ENCODE measurements at places on chromosomes 2 and 18.

GRCh38 chr2:168090366-168091135, 156.8 kb downstream of the STK39 start:
- no peak for DNase-seq

GRCh38 chr2:102005989-102006885, 14.5 kb downstream of the IL1R2 start:
- DNase-seq: peak; percentile 60

- DNase-seq: no peak
Observed at GRCh38 chr2:188450732-188451483, 159.2 kb downstream of the GULP1 start.

- no peak for DNase-seq
Observed at GRCh38 chr18:39178166-39178565, 1612.6 kb upstream of the CELF4 start.

DNA sequence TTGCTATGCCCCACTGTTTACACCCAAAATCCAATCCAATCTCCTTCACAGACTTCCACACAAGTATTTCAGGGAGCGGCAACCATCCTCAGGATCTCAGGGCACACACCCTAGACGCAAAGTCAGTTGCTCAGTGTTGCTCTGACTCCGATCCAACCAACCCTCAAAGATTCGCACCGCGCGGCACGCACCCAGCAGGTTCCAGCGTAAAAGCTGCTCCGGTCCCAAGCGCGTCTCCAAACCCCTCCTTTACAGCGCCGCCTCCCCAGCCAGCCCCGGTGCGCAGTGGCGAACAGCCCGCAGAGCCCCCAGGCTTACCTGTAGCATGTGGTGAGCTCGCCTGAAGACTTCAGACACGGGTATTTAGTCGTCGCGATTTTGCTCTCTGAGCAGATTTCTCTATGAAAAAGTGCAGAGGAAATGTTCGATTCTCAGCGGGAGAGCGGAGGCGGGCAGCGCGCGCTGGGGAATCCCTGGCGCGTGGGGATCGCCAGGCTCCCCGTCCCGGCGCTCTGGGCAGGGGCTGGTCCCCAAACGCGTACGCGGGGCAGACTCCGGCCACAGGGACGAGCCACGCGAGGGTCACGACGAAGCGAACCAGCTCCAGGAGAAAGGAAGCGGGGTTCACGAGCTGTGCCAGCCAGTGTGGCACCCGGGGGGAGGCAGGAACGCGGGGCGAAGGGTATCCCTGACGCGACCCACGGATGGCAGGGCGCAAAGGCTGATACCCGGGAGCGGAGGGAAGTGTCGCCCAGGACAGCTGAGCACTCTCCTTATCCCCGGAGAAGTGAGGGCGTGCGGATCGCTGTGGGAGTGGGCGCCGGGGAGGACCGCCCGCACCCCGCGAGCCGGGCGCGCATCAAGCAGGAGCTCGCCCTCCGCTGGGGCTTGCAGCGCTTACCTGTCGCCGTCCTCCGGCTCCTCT, 650 bp downstream of the CCBE1 start:
- DNase-seq: no peak

DNA sequence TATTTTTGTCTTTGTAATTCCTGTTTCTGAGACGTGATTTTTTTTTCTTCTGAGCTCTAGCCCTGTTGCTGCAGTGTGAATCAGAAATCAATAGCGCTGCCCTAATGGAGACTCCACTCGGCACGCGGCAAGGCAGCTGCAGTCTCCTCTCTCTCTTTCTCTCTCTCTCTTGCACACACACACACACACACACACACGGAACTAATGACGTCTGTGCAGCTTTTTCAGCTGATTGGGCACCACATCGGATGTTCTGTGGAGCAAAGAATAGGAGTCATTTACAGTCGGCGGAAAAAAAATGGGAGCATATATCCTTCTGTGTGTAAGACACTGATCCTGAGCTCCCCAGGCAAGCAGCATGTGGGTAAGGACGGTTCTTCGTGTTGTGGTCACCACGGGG, 2.0 kb upstream of the MYT1L start:
- no peak for DNase-seq

GRCh38 chr2:218406949-218407618, 7.4 kb downstream of the CTDSP1 start:
- no peak for DNase-seq

DNA sequence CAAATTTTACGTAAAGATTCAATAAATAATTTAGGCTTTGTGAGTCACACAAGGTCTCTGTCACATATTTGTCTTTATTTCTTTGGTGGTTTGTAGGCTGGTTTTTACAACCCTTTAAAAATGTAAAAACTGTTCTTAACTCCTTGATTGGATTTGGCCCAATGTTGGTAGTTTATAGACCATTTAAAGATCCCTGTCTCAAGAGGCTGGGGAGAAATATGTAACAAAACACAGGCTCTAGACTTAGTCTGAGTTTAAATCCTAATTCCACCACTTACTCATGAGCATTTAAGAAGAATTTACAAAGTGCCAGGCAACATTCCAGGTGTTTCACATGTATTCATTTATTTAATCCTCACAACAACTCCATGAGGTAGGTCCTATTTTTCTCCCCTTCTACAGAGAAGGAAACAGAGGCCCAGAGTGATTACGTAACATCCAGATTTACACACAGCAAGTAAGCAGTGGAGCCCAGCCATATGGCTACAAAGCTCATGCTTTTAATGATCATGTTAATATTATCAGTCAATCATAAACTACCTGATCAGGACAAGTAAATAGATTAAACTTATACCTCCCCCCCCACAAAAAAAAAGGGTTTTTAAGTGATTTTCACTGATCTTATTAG, 416.6 kb upstream of the ACVR2A start:
- no peak for DNase-seq

GRCh38 chr2:5548991-5549715, 143.0 kb upstream of the SOX11 start:
- no peak for DNase-seq

- no peak for DNase-seq
Observed at GRCh38 chr2:121242976-121243375, 42.0 kb downstream of the TFCP2L1 start.

DNA sequence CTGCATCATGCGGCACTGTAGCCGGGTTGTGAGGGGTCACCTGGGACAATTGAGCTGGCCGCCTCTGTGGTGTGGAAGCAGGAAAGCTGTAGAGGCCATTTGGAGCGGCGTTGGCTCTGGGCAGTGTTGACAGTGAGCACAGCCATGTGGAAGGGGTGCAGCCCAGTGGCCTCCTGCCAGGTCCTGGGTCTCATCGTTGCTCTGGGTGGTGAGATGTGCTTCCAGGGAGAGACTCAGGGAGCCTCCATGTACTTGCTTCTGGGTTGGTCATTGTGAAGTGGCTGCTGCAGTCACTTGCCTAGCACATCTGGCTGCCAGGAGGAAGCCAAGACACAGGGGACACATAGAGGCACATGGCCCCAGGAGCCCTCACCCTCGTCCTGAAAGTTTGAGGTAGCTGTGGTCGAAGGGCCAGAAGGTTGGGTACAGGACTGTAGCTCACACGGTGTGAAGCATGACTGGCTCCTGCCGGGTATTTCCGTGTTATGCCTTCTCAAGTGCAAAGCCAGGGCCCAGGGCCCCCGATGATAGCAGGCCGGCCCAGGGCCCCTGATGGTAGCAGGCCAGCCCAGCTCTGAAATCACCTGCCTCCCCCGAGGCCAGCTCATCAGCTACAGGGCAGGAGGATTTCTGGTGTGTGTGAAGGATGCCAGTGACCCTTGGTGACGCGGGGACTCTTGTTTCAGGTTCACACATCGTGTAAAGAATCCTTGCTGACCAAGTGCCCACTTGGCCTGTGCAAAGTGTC, 82.6 kb downstream of the DGKD start:
- DNase-seq: no peak

GRCh38 chr2:26754972-26755670, 9.0 kb upstream of the SLC35F6 start:
- no peak for DNase-seq

DNA sequence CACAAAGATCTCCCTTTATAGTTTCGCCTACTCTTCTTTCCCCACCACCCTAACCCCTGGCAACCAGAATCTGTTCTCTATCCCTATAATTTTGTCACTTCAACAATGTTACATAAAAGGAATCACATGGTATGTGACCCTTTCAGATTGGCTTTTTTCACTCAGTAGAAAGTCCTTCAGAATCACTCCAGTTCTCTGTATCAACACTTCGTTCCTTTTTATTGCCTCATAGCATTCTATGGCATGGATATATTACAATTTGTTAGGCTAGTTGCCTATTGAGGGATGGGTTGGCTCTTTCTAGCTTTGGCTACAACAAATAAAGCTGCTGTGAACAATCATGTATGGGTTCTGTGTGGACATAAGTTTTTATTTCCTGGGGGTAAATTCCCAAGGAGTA, 163.1 kb downstream of the RPIA start:
- DNase-seq: no peak

DNA sequence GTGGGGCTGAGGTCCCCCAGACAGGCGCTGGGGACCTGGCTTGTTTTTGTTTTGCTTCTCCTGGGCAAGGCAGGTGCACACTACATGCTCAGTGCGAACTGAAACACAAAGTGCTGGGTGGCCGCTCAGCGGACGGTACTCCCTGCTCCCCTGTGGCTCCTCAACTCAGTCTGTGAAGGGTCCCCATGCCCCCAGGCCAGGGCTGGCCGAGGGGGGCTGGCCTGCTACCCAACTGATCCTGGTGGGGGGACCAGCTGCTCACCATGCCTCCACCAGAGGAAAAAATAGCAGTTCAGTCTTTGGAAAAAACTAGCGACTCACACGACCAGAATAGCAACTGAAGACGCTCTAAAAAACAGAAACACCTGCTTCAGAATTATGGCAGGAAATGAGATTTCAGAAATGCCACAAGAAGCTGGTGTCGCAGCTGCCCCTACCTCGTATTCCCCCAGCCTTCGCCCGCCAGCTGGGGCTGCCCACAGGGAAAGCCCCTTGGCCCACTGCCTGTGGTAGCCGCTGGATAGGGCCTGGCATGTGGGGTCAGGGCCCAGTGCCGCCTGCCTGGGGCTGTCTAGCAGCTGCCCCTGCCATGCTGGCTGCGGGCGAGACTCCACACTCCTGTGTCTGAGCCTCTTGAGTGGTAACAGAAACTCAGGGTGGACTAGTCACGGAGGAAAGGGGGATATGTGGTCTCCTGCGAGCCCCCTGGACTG, 43.7 kb downstream of the MEX3C start:
- DNase-seq: peak; percentile 26

- DNase-seq: no peak
Observed at GRCh38 chr2:127985026-127985734, 42.7 kb downstream of the SAP130 start.

DNA sequence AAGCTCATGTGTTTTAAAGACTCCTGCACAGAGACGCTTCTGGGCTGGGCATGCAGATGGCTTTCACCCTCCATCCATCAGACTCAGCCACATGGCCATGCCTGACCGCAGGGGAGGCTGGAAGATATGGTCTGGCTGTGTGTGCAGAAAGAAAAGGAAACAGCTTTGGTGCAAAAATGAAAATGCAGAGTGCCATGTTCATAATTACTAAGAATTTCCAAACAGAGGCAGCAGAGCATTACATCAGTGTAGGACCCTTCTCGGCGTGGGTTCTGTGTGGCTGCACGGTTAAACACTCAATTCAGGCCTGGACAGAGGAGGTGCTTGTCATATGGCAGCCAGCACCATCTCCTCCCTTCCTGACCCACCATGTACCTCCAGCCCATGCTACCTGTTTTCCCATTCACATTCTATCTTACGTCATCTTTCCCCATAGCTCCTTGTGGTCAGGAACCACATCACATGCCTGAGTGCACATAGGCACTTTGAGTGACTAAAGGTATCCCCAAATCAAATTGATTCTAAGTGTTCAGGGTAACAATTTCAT, 200.3 kb upstream of the ID2 start:
- peak; percentile 92 for DNase-seq
